ENCODE measurements at places on chromosomes 5 and 9. TPM values are rescaled to one million over a fixed set of nuclear protein-coding genes. Genes with fewer than 3 reads are reported as not detected.

PITX1 gene
- not detected for total RNA-seq

DNA sequence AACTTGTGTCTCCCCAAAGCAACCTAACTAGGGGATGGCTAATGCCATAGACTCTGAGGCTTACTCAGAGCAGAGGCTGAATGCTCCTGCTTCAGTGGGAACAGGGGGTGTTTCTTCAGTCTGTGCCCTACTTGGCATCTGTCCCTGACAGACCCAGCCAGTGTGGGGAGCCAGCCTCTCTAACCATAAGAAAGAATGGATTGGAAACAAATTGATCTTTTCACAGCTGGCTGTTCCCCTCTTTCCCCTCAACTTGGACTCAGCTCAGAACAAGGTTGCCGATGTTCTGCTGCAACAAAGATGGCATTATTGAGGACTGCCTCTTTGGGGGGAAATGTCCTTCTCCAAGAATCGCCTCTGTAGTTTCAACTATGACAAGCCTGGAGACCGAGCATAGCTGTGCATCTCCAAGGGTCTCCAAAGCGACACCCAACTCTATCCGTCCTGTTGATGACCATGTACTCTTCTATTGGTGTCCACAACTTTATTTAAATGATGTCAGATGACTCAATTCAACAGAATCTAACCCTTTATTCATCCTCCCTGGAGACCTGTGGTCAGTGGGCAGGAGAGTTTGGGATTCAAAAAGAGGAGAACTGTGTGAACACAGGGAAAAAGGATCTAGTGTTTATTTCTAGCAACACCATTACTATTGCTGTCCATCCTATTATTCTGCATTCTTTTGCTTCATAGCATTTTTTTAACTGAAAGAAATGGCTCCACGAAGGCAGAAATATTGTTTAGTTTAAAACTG is 24.7 kb upstream of the TNC start:
- DNase-seq, result no peak
- H3K36me3 ChIP-seq, result peaks cover 4% of the 10 kb centered on the region
- no peak overlapping the region for H3K4me3 ChIP-seq

GRCh38 chr5:73005886-73006285 is 50.0 kb downstream of the FCHO2 start:
- no peak overlapping the region for H3K4me3 ChIP-seq
- DNase-seq, result no peak
- no peak overlapping the region for H3K27ac ChIP-seq
- no peaks in the 10 kb centered on the region for H3K36me3 ChIP-seq
- no peaks in the 10 kb centered on the region for H3K4me1 ChIP-seq

NEUROG1 gene
- not detected for total RNA-seq

DNA sequence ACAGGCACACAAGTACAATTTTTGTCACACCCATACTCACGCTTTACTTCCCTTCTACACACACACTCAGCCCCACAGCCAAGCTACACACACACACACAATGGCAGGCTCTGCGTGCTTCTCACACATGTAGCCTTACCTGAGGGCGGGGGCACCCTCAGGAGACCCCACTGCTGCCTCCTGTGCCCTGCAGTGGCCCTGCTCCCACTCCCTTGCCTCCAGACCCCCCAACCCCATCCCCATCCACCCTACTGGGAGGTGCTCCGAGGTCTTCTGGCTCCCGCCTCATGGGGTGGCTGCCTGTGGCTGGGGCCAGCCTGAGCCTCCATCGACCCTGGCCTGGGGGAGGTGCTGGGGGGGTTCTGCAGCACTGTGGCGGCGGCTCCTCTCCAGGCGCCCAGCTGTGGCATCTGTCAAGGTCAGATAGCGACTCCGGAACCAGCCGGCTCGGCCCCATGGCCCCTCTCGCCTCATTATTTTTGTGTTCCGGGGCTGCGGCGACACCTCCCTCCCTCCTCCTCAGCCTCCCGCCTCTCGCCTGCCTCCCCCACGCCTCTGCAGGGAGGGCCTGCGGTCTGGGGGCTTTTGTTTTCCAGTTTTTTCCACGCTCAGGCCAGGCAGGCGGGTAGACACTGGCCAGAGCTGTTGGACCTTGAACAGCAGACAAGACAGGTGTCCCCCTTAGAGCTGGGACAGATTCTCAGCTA is 21.7 kb downstream of the CXXC5 start:
- H3K27ac ChIP-seq, result peak overlapping the region; percentile 91
- H3K4me1 ChIP-seq, result peaks cover 50% of the 10 kb centered on the region
- DNase-seq, result peak; percentile 64
- no peaks in the 10 kb centered on the region for H3K36me3 ChIP-seq
- peak overlapping the region; percentile 77 for H3K4me3 ChIP-seq
- H3K27me3 ChIP-seq, result no peaks in the 10 kb centered on the region

TMEM161B gene
- total RNA-seq, result 23.9 TPM

DNA sequence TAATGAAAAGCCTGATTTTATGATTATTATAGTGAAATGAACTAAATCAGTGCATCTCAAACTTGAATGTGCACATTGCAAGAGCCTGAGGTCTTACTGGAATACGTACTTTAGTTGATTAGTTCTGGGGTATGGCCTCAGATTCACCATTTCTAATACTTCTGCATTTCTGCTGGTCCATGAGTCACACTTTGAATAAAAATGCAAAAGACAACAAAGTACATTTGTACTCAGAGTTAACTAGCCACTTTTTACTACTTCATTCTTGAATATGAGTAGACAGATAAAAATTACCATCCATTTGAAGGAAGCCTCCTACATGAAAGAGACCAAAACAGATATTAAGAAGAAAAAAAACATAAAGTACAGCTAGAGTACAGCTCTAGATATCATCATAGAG is 27.1 kb upstream of the PRR16 start:
- no peaks in the 10 kb centered on the region for H3K27me3 ChIP-seq
- H3K4me1 ChIP-seq, result no peaks in the 10 kb centered on the region
- no peaks in the 10 kb centered on the region for H3K36me3 ChIP-seq
- DNase-seq, result no peak
- H3K27ac ChIP-seq, result no peak overlapping the region

DNA sequence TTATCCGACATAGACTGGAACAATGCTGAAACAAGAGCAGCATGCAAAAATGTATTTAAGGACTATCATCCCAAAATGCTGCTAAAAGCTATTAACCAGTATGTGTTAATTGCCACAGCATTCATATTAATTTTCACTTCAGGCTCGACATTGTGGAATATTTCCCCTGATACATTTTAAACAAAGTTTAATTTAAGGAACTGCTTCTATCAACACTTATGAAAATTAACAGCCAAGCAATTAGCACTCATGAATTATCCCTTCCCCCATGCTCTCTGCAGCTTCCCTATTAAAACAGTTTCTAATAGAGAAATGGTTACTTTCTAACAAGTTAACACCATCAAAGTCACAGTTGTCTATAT is 54.8 kb downstream of the MAPKAP1 start:
- peaks cover 25% of the 10 kb centered on the region for H3K4me1 ChIP-seq
- peaks cover 32% of the 10 kb centered on the region for H3K36me3 ChIP-seq
- H3K27me3 ChIP-seq, result no peaks in the 10 kb centered on the region
- no peak overlapping the region for H3K27ac ChIP-seq
- no peak for DNase-seq

- H3K27me3 ChIP-seq, result no peaks in the 10 kb centered on the region
- H3K4me3 ChIP-seq, result no peak overlapping the region
- DNase-seq, result no peak
- no peaks in the 10 kb centered on the region for H3K36me3 ChIP-seq
- H3K4me1 ChIP-seq, result no peaks in the 10 kb centered on the region
- H3K27ac ChIP-seq, result no peak overlapping the region
Measured at GRCh38 chr5:13609504-13609903, 335.0 kb downstream of the DNAH5 start.

DNA sequence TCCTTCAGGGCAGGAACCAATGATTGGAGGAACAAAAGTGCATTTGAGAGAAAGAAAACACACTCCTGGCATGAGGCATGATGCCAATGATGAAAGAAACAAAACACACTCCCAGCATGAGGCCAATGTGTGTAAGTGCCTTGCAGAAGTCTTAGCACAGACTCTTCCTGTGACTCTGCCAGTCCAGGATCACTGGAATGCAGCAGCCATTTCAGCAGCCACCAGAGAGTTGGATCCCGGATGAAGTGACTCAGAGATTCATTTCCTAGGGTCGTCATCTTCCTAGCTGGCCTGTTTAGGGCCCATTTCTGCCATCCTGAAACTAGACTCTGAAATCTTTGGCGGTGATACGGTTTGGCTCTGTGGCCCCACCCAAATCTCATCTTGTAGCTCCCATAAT is 212.5 kb downstream of the CFAP90 start:
- no peak for DNase-seq
- no peak overlapping the region for H3K4me3 ChIP-seq
- H3K27me3 ChIP-seq, result no peaks in the 10 kb centered on the region
- no peak overlapping the region for H3K27ac ChIP-seq
- H3K36me3 ChIP-seq, result no peaks in the 10 kb centered on the region
- H3K4me1 ChIP-seq, result no peaks in the 10 kb centered on the region

GRCh38 chr9:14661421-14662059 is 31.7 kb downstream of the ZDHHC21 start:
- H3K27ac ChIP-seq, result no peak overlapping the region
- no peak overlapping the region for H3K4me3 ChIP-seq
- H3K4me1 ChIP-seq, result no peaks in the 10 kb centered on the region
- H3K27me3 ChIP-seq, result no peaks in the 10 kb centered on the region
- no peak for DNase-seq

- H3K27me3 ChIP-seq, result no peaks in the 10 kb centered on the region
- DNase-seq, result no peak
- no peak overlapping the region for H3K4me3 ChIP-seq
- no peaks in the 10 kb centered on the region for H3K36me3 ChIP-seq
- H3K27ac ChIP-seq, result no peak overlapping the region
- no peaks in the 10 kb centered on the region for H3K4me1 ChIP-seq
Measured at GRCh38 chr5:43227655-43228054, 35.6 kb downstream of the NIM1K start.

DNA sequence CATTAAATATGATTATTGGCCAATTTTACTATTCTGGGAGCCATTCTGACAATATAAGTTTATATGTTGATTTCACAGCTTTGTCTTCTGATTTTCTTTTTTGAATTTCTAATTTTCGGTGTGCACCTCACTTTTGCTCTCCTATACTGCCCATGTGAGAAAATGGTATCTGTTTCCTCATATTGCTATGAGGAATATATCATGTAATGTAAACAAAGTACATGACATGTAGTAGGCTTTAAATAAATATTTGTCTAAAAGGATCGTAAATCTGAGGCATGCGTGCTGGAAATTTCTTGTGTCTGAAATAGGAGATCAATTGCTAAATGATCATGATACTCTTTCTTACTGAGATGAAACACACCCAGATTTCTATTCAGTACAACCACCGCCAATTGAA is 119.9 kb downstream of the ZDHHC21 start:
- H3K4me3 ChIP-seq, result no peak overlapping the region
- no peak overlapping the region for H3K27ac ChIP-seq
- H3K36me3 ChIP-seq, result peaks cover 2% of the 10 kb centered on the region
- no peak for DNase-seq
- peaks cover 3% of the 10 kb centered on the region for H3K27me3 ChIP-seq
